ENCODE measurements at places on chromosomes 7 and 10. TPM values are rescaled to one million over a fixed set of nuclear protein-coding genes. Genes with fewer than 3 reads are reported as not detected.

DNA sequence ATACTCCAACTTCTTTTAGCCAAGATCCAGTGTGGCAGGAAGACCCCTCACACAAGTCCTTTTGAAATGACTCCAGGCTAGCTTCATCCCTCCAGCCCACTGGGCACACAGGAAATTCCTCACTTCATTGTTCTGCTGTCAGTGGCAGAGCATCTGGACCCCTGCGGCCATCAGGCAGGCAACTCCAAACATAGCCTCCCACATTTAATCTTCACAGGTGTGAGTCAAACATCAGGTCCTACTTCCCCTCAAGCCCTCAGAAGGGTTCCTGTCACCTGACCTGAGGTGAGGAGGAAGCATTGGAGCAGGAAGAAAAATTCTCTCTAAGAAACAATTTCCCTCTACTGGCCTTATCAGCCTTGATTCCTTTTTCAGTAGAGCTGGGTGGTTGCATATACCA is 51.1 kb upstream of the C1GALT1 start:
- DNase-seq = no peak

DNA sequence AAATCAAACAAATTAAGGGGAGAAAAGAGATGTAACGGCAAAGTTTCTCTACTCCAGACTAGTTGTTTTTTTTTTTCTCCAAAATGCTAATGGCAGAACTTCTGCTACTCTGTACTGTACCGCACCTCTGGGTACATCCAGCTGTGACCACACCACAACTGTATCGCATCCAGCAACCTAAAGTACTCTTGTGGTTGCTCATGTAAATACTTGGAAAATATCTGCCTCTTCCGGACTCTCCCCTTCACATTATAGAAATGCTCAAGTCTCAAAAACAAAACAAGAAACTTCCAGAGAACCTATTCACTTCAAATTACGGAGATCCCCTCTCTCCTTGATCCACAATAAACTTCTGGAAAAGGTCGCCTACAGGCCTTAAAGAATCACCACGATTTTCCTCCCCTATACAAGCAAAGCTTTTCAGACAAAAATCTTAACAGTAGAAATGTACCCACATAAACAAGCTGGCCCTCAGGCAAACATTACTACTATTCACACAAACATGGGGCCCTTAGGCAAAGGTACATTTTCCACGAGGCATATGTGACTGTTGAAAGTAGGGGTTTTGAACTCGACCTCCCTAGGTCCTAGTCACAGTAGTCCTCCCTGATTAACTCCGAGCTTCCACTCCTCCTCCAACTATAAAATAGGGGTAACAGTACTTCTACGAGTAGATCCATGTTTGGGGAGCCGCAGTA is 222.9 kb upstream of the MKLN1 start:
- DNase-seq = no peak

DNA sequence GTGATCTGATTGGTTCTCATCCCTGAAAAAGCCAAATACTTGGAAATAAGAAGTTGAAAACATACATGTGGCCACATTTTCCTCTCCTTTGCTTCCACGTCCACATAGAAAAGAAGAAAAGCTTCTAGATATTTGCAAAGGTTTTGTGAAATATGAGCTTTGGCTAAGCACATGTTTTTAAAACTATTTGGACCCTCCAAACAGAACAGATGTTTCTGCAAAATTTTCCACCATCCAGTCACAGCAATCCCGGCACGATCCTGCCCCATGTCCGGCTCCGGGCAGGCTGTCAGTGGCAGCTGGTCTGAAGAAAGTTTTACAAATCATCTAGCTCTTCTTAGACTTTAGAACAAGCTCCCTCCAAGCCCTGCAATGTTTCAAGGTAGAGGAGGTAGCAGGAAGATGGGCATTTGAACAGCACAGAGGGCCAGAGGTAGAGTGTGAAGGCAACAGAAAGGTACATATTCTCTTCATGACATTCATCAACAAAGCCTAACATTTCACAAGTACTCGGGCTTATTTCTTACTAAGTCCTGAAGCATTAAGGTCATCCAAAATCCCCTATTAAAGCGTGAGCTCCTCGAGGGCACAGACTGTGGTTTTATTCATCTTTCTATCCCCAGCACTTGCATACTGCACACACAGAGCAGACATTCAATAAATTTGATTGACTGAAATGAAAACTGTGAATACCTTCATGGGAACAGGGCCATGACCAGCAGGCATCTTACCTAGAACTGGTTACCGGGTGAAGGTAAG is 110.1 kb downstream of the JAZF1 start:
- no peak for DNase-seq

GRCh38 chr10:116312548-116312947 is 11.7 kb upstream of the CCDC172 start:
- DNase-seq = no peak

- no peak for DNase-seq
Observed at GRCh38 chr7:44193011-44193802, 4.0 kb upstream of the GCK start.

DNA sequence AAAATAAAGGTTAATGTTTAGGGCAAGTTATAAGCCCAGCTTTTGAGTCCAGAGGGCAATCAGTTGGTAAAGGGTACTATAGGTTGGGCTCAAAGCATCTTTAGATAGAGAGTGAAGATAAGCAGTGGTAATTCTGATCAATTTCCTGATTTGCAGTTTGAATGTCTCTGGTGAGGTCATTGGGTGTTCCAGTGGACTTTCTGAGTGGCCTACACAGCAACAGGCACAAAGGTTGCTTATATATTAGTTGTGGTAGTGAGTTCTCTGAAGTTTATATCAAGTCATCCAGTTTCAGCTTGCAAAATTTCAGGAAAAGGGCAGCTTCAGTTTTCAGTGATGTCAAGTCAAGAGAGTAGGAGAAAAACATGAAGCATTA is 29.1 kb downstream of the GIMAP5 start:
- DNase-seq = no peak

GRCh38 chr7:47510192-47510591 is 71.7 kb downstream of the TNS3 start:
- no peak for DNase-seq

The OR2AE1 gene
- not detected for total RNA-seq

The HTR5A gene
- not detected for total RNA-seq
